Hematopoietic multipotent progenitor cell treated with erythropoietin and hydrocortisone succinate and interleukin-3 and kit ligand, for 8 days (in vitro differentiated cells): ENCODE measurements at places on chromosomes 16 and 17.

- no peak for DNase-seq
These were observed 6.8 kb downstream of the AXIN2 start for GRCh38 chr17:65554553-65555223.

GRCh38 chr17:80498242-80498919 lies 22.0 kb upstream of the NPTX1 start:
- no peak for DNase-seq

DNA sequence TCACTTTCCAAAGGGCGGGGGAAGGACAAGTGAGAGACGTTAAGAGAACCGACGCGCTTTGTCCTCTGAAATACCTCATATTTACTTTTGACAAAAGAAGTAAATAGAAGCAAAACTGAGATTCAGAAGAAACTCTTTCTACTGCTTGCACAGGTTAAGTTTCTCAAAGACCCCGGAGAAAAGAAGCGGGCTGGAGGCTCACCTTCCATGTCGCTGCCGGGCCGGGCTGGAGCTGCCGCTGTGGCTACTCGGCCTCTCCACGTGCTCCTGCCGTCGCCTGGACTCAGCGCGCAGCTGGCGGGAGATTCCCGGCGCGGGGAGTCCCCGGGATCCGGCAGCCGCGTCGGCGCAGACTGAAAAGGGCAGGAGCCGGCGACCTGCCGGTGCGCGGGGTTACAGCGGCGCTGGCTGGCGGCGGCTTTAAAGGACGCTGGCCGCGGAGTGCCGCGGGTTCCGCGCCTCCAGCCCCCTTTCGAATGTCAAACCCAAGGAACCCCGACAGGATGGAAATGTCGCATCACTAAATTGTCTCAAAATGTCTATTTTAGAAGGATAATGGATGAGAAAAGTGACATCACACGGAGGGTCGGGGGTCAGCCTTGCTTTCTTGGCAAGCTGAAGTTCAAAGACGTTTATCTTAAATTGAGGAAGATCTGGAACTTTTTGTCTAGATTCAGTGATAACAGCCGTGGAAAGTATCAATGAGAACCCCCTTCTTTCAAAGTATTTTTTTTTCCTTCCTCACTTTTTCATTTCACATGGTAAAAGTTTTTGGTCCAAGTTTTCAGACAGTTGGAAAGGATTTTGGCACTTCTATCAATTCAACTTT lies at the start of gene IKZF3:
Gene IKZF3, minus strand, starts transcription at position 395 of the 829 bp plus-strand sequence. Its CDS starts 186 bp downstream, at position 209.
- DNase-seq, result peak; percentile 35

DNA sequence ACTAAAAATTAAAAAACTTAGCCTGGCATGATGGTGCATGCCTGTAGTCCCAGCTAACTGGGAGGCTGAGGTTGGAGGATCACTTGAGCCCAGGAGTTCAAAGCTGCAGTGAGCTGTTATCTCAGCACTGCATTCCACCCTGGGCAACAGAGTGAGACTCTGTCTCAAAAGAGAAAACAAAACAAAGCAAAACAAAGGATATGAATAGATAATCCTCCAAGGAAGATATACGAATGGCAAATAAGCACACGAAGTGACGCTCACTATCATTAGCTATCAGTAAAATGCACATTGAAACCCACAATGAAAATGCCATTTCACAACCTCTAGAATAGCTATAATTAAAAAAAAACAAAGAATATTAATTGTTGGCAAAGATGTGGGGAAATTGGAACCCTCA lies 386.2 kb upstream of the CCL2 start:
- peak; percentile 75 for DNase-seq

DNA sequence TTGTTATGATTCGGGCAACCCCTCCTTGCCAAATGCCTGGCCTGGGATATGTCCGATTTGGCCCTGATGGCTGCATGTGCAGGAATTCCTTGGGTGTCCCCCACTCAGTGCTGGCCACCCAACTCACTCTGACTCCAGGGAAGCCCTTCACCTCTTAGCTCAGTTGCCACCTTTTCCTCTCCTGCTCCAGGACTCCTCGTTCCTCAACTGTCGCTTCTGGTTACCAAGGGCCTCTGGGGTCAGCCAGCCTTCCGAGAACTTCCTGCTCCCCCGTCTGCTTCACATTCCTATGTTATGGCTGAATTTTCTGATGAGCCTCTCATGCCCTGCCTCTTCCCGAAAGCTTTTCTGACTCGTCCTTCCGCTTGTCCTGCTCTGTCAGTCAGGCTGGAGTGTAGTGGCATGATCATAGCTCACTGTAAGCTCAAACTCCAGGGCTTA lies 63.5 kb downstream of the SPACA3 start:
- DNase-seq, result no peak

DNA sequence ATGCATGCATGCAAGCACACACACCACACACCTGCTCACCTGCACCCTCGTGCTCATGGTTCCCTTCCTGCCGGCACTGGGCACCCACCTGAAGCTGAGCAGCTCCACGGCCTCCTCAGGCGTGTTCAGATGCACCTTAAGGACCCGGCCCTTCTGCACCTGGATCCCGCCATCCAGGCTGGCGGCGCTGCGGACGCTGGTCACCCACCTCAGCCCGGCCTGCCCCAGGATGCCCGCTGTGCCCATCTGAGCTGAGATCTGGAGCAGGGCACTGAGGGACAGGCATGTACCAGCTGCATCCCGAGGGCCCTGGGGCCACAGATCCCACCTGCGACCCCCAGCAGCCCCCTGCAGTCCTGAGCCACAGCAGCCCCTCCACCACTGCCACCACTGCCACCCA lies 110.0 kb downstream of the LITAF start:
- DNase-seq, result no peak

GRCh38 chr17:17447264-17447663 lies 29.5 kb upstream of the MED9 start:
- no peak for DNase-seq

GRCh38 chr16:30352488-30353401 lies 2.4 kb downstream of the CD2BP2 start:
- DNase-seq, result no peak

DNA sequence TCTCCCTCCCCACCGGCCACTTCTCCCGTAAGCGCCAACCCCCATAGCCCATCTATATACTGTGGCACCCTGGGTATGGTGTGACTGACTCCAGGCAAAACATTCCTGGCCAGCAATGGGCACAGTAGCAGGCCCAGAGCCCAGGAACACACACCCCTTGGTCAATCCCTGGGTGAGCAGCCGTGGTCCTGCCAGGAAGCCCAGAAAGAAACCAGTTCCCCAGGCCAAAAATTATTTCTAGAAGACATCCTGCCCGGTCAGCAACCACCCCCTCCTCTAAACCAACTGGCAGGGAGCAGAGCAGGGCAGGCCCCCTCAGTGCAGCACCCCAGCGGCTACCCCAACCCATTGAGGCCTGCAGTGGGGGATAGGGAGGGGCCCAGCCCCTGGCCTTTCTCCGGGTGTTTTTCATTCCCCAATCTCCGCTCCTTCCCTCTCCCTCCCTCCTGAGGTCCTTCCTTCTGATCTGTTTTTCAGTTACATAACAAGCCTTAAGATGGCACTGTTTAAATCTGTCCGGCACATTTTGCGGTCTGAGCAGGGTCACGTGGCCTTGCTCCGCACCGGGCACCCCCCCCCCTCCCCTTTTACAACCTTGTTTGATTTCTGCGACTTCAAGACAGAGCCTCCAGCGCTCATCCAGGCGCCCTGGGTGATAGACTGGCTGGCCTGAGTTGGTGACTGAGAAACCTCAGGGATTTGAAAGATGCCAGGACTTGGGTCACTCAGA lies 2.0 kb downstream of the NPTX1 start:
- DNase-seq, result peak; percentile 46

GRCh38 chr16:65657556-65657955 lies 535.7 kb upstream of the CDH11 start:
- no peak for DNase-seq

DNA sequence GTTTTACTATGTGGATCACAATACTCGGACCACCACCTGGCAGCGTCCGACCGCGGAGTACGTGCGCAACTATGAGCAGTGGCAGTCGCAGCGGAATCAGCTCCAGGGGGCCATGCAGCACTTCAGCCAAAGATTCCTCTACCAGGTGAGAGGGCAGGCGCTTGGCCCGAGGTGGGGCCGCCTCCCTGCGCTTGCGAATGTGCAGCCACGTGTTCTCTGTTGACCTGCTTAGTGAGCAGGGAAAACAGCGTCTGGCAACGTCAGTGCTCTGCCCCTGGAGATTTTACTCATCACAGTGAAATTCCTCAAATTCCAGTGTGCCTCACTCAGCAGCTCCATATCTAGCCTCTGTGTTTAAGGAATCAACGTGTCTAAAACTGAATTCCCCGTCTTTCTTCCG lies 33.4 kb upstream of the CLEC18A start:
- DNase-seq, result no peak

DNA sequence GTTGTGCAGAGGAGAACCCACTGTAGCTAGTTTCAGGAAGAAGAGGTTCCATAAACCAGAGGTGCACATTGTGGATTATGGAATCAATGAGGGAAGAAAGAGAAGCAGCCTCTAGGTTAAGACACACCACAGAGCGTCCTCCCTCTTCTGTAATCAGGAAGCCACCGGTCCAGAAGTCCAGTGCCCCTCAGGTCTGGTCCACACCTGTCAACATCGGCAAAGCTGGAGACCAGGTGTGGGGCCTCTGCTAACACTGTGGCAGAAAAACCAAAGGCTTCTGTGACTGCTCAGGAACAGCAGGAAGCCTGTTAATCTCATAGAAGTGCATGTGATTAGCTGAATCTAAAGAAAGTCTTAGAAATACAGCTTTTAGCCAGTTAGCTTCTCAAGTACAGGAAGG lies 23.3 kb downstream of the LIMD2 start:
- DNase-seq, result no peak
